ENCODE measurements at places on chromosomes 6 and 20.
A peak's percentile ranks its signal among the peaks of the same experiment; 100 is the strongest.

DNA sequence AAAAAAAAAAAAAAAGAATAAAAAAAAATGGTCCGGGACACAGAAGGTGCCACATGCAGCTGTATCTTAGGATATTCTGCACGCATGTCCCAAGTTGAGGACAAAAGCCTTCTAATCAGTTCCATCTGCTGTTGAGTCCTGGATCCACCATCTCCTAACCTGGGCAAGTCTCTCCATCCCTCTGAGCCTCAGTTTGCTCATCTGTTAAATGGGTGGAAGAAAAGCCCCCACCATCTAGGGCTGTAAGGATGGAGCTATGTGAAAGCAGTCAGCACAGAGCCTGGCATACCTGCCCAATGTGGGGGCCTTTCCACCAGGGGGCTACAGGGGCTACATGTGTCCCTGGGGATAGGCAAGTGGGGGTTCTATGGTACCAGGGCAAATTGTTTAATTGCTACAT is 208.4 kb downstream of the ZMYND8 start:
- DNase-seq = no peak

GRCh38 chr20:58982406-58983114 is 1.5 kb downstream of the NELFCD start:
- DNase-seq = no peak

GRCh38 chr20:62547364-62547763 is 71.6 kb upstream of the GATA5 start:
- DNase-seq = no peak

DNA sequence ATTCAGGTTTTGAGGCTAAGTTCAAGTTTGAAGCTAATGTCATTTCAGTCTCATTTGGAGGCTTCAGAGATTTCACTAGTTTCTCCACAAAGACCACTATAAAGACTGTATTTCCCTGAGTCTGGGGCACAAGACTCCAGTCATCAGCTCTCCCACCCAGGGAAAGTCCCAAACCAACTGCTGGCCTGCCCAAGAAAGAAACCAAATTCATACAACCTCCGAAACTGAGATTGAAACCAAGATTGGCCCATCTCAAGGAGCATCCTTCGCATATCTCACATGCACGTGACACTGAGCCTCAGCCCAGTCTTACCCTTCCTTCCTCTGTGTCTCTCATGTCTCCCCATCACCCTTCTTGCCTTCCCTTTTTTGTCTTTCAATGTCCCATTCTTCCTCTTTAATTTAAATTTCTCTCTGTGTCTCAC is 3.5 kb upstream of the LTA start:
- DNase-seq = no peak

GRCh38 chr20:15835811-15836210 is 737.4 kb downstream of the KIF16B start:
- no peak for DNase-seq

DNA sequence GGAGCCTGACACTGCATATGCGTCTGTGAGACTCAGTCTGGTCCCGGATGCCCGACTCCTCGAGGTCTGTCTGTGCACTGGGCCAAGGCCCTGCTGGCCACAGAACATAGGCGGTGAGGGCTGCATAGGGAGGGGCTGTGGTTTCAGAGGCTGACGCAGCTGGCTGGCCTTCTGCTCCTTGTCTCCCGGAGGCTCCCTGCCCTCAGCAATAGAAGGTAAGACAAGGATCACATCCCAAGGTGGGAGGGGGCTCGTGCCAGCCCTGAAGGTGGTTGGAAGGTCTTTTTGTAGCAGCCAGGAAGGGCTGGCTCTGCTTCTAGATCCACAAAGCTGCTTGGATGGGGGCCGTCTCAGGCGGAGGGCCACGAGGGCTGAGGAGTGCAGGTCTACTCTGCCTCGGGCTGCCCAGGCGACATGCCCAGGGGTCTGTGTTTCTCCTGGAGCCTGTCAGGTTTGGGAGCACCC is 239.8 kb upstream of the SULF2 start:
- peak; percentile 78 for DNase-seq

GRCh38 chr6:105324386-105324950 is 78.4 kb downstream of the PREP start:
- DNase-seq = peak; percentile 29

- DNase-seq = no peak
Measured at GRCh38 chr6:5671601-5672559, 334.8 kb downstream of the NRN1 start.

GRCh38 chr20:49851991-49852390 is 39.4 kb downstream of the SLC9A8 start:
- DNase-seq = no peak

- DNase-seq = no peak
Measured at GRCh38 chr6:132413499-132413802, 12.2 kb upstream of the MOXD1 start.

GRCh38 chr20:34978092-34978744 is 22.6 kb downstream of the MYH7B start:
- no peak for DNase-seq

GRCh38 chr20:24648481-24648880 is 179.1 kb downstream of the SYNDIG1 start:
- no peak for DNase-seq

DNA sequence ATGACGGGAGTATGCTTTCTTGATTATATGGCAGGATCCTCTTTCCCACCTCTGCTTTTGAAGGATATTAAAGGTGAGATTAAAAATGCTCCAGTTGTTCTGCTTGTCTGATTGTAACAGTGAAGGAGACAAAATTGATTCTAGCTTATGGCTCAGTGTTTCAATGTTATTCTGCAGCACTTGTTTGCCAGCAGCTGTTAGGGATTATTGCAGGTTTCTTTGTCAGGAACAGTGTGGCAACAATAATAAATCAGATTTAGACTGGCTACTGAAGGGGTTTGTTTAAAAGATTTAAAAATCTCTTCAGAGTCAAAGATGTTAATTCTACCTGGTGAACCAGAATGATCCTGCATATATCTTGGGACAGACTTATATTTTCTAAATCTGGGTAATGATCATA is 126.9 kb downstream of the LAMA2 start:
- DNase-seq = no peak

GRCh38 chr6:3869284-3869631 is 20.1 kb downstream of the FAM50B start:
- DNase-seq = no peak

GRCh38 chr6:157272372-157272771 is 50.9 kb downstream of the TMEM242 start:
- no peak for DNase-seq

DNA sequence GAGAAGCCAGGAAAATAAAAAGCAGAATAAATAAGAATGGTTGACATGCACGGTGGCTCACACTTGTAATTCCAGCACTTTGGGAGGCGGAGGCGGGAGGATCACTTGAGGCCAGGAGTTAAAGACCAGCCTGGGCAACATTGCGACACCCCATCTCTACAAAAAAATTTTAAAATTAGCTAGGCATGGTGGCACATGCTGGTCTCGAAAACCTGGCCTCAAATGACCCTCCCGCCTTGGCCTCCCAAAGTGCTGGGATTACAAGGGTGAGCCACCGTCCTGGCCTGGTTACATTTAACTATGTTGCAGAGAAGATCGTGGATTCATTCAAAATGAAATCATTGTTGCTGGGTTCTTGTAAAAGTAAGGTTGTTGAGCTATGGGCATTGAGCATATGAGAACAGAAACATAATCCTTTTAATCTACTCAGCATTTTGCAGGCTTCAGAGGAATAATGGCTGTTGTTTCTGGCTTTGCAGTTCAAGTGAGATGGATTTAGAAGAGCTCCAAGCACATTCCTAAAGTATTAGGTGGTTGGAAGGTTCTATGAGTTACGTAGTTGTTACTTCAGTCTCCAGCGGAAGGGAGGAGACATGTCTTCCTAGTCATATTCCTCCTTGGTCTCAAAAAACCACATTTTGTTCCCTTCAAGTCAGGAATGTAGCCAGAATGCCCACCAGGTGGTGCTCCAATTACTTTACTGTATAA is 45.6 kb upstream of the RAB23 start:
- no peak for DNase-seq

DNA sequence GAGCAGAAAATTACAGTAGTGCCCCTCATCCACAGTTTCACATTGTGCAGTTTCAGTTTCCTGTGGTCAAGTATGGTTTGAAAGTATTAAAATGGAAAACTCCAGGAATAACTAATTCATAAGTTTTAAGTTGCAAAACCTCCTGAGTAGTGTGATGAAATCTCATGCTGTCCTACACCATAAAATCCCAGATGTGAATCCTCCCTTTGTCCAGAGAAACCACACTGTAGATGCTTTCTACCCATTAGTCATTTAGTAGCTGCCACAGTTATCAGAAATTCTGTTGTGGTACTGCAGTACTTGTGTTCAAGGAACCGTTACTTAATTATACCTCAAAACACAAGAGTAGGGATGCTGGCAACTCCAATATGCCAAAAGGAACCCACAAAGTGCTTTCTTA is 74.7 kb downstream of the PTCHD4 start:
- no peak for DNase-seq

GRCh38 chr6:90202156-90202555 is 94.5 kb downstream of the BACH2 start:
- no peak for DNase-seq

DNA sequence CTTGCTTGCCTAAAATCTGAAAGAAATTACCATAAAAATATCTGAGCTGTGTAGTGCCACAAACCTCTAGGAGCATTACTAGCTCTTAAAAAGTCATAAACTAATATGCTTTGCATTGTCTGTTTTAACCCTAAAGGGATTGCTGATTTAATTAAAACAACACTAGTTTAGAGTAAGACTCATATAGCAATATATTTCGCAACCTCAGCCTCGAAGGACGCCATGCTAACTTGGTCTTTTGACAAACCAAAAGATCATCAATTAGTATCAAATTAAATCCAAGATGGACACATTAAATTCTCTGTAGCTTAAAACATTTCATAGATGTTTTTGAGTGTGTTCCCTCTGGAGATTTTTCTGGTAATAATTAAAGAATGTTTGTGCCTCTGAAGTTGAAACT is 74.8 kb upstream of the KCNQ5 start:
- DNase-seq = no peak

DNA sequence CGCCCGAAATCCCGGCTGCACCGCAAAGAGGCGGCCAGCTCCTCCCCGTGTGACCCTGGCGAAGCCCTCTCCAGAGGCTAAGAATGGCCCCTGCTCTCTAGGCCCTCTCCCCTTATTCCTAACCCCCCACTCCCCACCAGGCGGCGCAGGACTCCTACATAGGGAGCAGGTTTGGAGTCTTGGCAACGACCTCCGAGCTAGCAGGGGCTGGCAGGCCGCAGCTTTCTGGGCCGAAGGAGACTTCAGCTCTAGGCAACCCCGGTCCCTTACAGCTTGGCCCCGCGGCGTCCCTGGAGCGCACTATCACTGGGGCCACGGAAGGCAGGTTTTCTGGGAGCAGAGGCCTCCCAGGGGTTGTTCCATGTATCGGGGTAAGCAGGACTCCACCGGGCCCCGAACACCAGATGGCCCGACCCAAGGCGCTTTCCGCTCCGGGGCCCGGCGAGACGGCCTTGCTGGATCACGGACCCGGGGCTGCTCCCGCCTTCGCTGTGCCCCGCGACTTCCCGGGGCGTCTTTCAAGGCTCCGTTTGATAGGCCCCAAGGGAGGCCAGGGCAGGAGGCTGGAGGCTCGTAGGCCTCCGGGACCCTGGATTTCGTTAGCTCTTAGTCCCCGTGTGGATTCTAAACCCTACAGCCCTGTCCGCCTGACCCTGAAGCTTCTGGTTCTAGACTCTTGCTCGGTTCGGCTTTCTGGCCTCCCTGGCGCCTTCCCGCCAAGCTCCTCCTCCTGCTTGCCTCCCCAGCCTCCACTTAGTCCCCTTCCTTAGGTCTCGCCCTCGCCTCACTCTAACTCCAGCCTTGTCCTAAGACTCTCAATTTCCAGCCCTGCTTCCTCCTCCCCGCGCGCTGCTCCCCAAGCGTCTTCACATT is 1.9 kb downstream of the SLC32A1 start:
- DNase-seq = peak; percentile 74

DNA sequence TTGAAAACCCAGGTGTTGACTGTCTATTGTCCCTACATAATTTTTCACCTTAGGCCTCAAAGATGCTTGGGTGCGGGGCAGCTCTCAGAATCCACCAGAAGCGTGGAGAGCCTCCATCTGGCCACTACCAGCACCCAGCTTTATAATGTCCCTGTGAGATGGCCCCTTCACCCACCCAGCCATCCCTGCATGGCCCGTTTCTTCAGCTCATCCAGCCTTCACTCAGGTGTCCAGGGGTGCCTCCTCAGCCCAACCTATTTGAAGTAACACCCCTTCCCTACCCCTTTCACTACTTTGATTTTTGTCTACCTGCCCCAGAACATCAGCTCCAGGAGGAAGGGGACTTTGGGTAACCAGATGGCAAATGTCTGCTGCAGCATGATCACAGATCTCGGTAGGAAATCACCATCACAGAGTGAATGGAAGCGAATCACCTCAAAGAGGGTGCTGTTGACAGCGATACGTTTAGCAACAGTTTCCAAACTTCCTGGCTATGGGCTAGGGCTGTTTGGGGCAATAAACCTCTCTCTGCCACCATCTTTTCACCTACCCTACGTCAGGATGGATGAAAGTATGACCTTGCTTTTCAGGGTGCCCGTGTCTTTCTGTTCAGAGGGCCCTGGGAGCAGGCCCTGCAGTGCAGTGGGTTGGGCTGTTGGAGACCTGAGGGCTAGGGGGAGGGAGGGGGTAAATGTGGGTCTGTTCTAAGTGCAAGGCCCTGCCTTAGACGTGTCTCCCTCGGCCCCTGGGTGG is 1.2 kb upstream of the SLC17A9 start:
- DNase-seq = no peak

- no peak for DNase-seq
Measured at GRCh38 chr6:11750682-11751081, 27.9 kb downstream of the ADTRP start.

DNA sequence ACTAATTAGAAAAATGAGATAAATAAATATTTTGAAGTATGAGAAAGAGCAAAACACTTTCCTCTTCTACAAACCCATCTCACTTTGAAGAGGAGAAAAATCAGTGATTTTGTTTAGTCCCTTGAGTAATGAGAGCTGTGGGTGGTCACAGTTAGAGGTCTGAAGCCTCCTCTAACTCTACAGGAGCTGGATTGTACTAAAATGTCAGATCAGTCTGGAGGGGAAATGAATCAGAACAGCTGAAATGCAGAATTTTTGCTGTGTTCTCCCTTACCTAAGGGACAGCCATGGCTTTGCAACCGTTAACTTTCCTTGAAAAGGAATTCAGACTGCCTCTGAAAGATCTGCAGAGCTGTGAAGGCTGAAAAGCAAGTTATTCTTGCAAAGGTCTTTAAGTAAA is 11.4 kb upstream of the RFPL4B start:
- DNase-seq = no peak

GRCh38 chr6:164690702-164691500 is 618.5 kb downstream of the C6orf118 start:
- DNase-seq = no peak

GRCh38 chr6:132812255-132812732 is 2.1 kb upstream of the RPS12 start:
- DNase-seq = no peak

DNA sequence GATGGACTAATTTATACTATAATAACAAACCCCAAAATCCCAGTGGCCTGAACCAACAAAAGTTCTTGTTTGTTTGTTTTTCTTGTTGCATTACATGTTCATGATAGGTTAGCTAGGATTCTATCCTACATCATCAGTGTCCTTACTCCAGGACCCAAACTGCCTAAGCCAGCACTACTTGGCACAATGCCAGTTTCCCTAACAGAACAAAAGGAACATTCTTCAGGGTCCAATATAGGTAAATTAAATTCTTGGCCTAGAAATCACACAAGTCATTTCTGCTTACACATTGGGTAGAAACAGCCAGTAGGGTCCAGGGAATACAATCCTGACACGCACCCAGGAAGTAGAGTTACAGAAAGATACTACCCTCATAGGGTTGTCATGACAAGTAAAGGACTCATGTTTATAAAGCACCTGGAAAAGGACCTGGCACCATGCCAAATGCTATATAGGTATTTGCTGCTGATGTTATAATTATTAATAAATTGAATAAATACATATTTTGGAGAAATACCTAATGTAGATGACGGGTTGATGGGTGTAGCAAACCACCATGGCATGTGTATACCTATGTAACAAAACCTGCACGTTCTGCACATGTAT is 38.8 kb downstream of the RCAN2 start:
- DNase-seq = no peak
